ENCODE measurements at places on chromosomes 2 and 18.

DNA sequence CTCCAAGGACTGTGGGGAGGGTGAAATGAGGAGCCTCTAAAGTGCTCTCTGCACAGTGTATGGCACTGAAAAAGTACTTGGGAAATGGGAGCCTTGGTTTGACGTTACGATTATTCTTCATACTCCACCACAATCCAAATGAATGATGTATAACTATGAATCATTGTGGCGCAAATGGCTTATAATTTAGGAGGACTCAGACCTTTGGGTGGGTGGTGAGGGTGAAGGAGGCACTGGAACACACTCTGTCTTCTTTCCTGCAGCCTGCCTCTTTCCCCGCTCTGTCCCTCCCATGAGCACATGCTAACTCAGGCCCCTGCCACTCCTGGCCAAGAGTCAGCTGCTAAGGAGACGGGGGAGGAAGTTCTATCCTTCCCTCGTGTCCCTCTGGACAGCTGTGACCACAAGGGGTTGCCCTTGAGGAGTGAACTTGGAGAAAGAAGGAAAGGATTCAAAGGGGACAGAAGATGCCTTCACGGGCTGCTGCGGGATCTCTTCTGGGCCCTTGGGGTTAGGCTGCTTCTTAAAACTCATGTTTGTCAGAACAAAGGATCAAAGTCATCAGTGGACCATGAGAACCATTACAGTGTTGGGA is 36.5 kb downstream of the POLR1A start:
- DNase-seq, result no peak

- DNase-seq, result no peak
Measured at GRCh38 chr2:79960519-79960918, 344.0 kb downstream of the LRRTM1 start.

DNA sequence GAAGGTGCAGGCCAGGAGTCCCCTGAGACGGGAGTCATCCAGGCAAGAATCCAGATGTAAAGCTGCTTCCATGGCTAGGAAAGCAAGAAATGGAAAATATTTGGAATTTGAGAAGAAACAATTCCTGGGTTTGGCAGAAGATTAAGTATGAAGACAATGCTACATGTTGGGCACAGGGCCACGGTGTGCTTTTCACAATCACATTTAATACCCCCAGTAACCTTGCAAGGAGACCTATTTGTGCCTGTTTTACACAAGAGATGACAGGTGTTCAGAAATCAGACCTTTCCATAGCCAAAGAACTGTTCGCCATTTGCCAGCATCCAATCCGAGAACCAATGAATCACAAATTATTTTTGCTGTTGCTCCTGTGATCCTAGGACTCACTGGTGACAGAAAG is 50.5 kb downstream of the KCTD1 start:
- no peak for DNase-seq

DNA sequence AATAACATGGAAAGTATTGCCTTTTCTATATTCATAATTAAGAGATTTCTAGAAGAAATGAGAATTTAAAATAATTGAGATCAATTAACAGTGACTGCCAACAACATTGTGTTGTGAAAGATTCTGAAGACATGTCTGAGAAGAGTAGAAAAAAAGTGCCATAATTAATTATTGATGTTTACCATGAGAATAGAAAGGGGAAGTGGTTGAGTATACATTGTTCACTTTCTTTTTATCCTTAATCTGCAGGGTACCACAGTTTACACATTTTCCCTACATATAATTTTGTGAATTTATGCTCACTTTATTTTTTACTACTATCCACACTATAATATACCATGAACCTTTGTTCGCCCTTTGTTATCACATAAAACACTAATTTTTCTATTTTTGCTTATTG is 47.1 kb upstream of the UBE2E3 start:
- no peak for DNase-seq

- no peak for DNase-seq
Measured at GRCh38 chr2:30990671-30991070, 147.6 kb downstream of the GALNT14 start.
